ENCODE measurements at places on chromosomes 2 and 18. TPM values are rescaled to one million over a fixed set of nuclear protein-coding genes. Genes with fewer than 3 reads are reported as not detected.

CYRIA gene
- not detected for total RNA-seq

PRSS56 gene
- not detected for total RNA-seq

DNA sequence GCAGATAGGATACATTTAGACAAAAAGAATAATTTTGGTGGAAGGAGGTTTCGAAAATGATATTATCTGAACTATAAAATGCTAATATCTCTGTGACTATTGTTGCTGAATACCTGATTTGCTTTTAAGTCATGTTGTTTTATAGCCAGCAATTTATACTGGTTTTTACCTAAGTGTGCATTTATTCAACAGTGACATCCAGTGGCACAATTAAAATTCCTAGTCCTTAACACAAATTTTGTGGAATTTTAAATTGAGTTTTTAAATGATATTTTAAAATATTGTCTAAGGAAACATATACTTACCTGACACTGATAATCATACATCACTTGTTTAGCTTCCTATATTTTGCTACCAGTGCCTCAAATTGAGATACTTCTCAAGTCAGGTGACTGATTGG is 144.8 kb downstream of the ARHGAP28 start:
- DNase-seq: no peak

DNA sequence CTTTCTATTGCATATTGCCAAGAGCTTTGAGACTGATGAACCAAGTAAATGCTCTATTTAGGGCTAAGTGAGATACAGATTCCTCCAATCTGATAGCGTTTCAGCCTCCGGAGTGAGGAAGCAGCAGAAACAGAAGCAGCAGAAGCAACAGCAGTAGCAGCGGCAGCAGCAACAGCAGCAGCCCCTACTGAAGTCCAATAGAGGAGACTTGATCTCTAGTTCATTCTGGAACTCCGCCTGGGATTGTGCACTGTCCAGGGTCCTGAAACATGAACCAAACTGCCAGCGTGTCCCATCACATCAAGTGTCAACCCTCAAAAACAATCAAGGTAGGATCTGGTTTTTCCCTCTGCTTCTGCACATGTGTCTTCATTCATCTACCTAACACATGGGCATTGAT is at the start of gene DPP10:
TSS of gene DPP10 (plus strand) at position 132 of the 400 bp plus-strand sequence.
- peak; percentile 13 for DNase-seq

DNA sequence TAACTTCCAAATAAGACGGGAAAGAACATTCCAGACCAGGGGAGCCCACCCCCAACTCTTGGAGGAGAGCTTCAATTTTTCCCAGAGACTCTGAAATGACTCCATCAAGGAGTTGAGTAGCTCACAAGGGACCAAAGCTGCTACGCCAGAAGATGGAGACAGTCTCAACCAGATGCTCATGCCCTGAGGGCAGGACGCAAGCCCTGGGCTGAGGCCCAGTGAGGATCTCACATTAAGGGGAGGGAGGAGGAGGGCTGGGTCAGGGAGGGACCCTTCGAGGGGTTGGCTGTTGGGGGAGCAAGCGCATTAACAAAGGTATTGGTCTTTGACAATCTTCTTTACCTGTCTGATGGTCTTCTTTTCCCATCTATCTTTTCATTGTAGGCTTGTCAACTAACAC is 141.3 kb upstream of the SLC1A4 start:
- DNase-seq: no peak

DNA sequence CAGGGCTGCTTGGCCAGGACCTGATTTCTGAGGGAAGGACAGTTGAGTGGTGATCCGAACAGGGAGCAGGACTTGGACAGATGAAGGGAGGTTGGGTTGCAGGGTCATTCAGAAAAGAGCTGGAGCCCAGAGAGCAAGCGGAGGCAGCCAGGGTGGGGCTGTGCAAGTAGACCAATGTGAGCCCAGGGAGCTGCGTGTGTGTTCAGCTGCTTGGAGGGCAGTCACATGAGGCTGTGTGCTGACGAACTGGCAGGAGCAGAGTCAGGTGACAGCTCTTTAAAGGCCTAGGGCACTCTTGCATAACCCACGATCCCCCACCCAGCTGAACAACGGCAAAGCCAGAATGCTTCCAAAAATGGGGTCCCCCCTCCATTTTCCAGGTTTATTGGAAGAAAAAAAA is 4.6 kb upstream of the MLPH start:
- DNase-seq: peak; percentile 38

DNA sequence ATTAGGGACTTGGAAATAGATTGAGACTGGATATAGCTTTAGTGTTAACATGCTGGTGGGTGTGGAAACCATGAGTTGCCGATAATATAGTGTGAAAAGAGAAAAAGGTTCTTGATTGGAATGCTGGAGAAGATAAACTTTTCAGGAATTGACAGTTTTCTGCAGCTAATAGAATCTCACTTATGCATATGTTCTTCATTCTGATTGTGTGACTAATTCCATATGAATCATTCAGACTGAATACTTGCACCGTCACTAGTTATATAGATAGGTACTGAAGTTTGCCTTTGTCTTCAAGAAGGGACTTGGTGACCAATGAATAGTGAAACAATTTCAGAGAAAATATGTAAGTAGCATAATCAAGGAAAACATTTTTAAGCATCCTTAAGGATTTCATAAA is 225.7 kb upstream of the FOSL2 start:
- no peak for DNase-seq

DNA sequence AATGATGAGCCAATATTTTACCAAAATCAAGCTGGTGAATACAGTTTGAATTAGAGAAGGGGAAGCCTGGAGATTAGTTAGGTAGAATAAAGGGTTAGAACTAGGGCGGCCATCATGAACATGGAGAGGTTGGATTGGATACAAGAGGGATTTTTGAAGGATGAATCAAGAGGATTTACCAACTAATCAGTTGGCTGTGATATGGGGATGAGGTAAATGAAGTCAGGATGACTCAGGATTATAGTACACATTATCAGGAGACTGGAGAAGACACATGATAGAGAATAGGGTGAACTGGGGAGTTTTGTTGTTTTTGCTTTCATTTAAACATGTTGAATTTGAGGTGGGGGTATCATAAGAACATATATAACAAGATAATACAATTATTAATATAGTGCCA is 73.8 kb upstream of the PROKR1 start:
- no peak for DNase-seq

DNA sequence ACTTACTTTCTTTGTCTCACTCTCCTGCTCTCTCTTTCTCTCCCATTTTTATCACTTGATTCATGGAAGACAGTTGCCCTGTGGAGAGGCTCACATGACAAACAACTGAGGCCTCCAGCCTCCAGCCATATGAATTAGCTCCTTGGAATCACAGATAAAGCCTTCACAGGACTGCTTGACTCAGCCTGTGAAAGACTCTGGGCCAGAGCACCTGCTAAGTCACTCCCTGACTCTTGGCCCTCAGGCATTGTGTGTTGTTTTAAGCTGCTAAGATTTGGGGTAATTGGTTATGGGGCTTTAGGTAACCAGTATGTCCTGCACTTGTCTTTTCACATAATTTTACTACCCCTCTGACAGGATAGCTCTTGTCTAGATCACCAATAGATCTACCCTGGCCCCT is 334.9 kb downstream of the SOX11 start:
- DNase-seq: no peak

DNA sequence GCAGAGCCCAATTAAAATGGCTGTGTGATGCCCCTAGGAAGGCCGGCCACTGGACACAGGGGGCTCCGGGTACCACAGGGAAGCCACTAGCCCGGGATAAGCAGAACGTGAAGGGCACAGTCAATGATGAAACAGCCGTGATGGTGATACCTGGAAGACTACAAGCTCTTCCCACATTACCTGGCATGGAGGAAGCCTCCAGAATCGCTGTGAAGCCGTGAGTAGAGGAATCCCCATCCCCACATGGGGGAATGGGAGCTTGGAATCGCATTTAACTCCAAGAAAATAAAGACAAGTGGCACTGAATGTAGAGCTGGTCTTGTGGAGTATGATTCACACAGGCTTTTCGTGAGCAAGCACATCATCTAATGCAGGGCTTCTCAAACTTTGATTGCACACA is 16.1 kb downstream of the GALNT14 start:
- no peak for DNase-seq

DNA sequence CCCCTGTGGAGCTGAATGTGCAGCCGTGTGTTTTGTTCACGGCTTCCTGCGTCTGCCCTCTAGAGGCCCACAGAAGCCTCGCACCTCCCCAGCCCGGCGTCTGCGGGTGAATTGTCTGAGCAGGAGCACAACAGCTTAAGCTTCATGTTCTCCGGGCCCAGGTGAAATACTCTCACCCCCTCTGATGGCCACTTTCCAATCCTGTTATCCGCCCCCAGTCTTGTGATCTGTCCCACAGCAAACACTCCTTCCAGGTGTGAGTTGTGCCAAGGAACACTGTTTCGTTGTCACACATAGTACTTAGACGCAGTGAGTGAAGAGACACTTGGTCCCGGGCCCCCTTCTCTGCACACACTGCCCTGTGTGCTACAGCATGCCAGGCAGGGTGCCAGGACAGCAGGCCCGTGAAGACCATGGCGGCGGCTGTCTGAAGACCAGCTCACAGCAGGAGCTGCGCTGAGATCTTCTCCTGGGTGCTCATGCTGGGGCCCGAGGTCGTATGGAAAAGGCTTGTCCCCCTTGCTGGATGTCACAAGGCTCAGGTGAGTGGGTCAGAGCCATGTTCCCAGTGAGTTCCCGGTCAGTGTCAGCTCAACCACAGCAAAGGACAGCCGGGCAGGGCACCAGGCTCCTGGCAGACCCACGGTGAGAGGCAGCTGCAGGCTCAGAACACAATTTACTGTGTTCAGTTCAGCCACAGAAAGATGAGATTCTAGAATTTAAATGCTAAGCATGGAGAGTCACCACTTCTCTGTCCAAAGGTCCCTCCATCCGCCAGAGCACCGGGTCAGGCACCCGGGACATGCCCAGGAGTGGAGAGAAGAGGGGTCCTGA is 6.8 kb upstream of the PXDN start:
- peak; percentile 28 for DNase-seq

DNA sequence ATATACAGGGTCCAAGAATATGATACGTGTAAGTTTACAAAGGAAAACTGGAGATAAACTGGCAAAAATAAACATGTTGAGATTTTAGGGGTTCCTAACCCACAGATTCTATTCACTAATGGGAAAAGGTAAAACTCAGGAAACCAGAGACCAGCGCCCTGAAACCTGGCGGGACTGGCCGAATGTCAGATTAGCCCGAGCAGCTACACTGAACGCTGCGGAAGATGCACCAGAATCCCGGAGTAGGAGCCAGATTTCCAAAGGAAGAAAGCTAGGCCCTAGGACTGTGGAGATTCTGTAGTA is 679 bp upstream of the WDR75 start:
- DNase-seq: no peak
